Nephron progenitor cell (in vitro differentiated cells): ENCODE measurements at places on chromosomes 7 and 10.

GRCh38 chr10:126438407-126438783, 50.1 kb upstream of the ADAM12 start:
- DNase-seq, result no peak

DNA sequence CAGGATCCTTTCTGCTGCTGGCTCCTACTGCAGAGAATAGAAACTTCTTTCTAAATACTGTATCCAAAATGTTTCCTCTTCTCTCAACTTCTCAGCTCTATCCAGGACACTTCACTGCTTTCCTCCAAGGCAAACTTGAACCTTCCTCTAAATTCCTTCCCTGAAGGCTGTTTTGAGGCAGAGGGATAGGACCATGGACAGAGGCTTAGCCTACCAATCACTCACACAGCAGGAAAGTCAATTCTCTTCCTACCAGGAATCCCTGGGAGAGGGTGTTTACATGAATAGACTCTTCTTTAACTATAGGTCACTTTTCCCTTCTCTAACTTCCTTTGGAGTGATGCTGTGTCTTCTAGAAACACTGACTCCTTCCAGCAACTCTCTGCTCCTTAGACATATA, 115.6 kb upstream of the MKLN1 start:
- DNase-seq, result peak; percentile 27

GRCh38 chr10:101709359-101710058, 14.5 kb upstream of the FBXW4 start:
- no peak for DNase-seq

DNA sequence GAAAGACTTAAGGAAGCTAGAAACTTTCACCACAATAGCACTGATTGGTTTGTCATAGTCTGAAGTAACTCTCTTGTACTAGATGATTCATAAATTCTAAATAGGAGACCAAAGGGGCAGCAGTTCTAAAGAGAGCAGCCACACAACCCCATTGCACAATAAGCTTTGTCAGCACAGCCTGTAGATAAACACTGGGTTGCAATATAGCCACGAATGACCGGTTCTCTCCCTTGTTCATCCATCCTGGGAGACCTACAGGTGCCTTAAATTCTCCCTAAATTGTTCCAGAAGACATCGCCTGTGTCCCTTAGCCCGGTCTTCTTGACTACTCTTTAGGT, 167.0 kb downstream of the SNX13 start:
- DNase-seq, result no peak

- no peak for DNase-seq
Observed at GRCh38 chr7:98387131-98387530, 13.8 kb downstream of the BAIAP2L1 start.

DNA sequence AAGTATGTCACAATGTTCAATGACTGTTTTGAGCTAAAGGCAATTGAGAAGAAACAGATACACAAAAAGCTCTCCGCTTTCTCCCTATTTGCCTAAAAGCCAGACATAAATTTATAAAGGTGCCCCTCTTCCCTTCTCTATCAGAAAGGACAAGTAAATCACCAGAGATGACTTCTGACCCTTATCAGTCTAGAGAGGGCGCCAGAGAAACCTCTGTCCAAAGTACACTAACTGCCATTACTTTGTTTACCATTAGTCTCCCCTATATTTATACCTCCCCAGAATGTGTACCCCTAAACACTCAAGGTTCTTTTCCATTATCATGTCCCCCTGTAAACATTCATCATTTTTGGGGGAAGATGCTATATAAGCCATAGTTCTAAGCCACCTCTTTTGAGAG, 49.3 kb downstream of the TPK1 start:
- no peak for DNase-seq

GRCh38 chr7:11170175-11170574, 196.5 kb downstream of the PHF14 start:
- no peak for DNase-seq

DNA sequence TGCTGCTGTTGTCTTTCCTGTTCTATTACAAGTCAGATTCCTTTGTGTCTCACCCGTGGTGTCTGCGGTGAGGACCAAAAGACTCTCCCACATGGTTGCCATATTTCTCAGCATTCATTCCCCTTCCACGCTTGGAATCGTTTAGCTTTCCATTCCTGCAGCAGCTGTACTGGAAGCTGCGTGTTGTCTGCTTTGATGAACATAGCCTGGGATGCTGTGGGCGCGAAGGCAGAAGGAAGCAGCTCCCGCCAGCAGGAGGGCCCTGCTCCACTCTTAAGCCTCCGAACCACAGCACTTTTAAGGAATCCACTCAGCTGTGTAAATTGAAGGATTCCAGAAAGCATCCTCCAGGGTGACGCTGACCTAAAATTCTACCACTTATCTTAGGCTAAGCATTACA, 303.6 kb upstream of the PITRM1 start:
- DNase-seq, result no peak

GRCh38 chr7:90629297-90629918, 33.3 kb downstream of the CDK14 start:
- no peak for DNase-seq

DNA sequence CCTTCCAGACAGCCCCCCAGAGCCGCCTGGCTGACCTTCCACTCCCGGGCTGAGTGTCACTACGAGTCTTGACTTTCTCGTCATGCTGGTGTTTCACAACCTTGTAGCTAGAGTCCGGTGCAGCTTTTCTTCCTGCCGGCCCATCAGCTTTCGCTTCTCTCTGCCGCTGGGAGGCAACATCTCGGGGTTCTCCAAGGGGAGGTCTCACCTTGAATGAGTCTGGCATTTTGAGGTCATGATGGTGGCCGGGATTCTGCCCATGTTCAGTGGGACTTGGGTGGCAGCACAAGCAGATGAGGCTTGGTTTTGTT, 285.2 kb downstream of the CAMK1D start:
- DNase-seq, result no peak

DNA sequence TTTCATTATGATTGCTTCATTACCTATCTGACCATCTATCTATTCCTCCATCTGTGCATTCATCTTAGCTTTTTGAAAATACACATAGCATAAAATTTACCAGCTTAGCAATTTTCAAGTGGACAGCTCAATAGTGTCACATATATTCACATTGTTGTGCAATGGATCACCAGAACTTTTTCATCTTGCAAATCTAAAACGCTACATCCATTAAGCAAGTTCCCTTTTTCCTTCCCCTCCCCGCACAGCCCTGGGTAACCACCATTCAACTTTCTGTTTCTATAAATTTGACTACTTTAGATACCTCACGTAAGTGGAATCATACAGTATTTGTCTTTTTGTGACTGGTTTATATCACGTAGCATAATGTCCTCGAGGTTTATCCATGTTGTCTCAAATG, 78.0 kb upstream of the ADRB1 start:
- DNase-seq, result no peak

DNA sequence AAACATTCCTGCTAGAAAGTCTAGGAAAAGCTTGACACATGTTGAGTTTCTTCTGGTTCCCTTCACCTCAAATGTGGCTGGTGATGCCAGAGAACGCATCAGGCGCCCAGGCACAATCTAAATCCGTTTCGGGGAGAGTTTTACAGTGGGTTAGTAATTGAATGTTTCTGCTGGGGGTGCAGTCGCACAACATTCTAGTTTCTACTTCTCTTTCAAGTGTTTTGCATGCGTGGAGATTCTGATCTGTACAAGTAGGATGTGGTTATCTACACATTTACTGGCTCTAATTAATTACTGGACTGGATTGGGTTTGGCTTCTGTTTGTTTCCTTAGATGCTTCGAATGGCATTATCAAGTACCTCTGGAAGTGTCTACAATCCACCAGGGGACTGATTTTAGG, 173.8 kb downstream of the TMEM26 start:
- DNase-seq, result no peak

DNA sequence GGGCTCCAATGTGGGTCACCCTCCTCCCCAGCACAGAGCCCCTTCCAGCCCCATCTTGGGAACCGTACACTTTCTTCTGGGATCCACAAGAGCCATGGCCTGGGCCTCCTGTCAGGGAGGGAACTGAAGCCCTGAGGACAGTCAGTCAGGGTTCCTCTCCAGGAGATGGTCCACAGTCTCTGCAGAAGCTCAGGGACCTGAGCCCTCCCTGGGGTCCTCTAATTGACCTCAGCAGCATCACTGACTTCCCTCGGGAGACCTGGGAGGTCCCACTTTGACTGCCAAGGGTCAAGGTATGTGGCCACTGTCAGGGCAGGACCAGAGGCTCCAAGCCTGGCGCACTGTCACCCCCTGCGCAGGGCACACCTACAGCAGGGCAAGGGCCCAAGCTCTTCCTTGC, 32.3 kb downstream of the NOD1 start:
- DNase-seq, result no peak

DNA sequence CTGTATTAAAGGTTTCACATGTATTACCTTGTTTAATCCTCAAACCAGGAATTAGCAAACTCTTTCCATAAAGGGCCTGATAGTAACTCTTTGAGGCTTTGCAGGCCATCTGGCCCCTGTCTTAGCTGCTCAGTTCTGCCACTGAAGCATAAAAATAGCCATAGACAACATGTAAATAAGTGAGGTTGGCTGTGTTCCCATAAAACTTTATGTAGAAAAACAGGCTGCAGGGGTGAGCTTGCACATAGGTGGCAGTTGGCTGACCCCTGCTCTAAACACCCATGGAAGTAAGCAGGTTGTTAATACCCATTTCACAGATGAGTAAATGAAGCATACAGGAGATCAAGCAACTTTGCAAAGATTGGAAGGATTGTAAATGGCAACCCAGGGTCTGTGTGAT, 1279.2 kb upstream of the AUTS2 start:
- DNase-seq, result no peak

DNA sequence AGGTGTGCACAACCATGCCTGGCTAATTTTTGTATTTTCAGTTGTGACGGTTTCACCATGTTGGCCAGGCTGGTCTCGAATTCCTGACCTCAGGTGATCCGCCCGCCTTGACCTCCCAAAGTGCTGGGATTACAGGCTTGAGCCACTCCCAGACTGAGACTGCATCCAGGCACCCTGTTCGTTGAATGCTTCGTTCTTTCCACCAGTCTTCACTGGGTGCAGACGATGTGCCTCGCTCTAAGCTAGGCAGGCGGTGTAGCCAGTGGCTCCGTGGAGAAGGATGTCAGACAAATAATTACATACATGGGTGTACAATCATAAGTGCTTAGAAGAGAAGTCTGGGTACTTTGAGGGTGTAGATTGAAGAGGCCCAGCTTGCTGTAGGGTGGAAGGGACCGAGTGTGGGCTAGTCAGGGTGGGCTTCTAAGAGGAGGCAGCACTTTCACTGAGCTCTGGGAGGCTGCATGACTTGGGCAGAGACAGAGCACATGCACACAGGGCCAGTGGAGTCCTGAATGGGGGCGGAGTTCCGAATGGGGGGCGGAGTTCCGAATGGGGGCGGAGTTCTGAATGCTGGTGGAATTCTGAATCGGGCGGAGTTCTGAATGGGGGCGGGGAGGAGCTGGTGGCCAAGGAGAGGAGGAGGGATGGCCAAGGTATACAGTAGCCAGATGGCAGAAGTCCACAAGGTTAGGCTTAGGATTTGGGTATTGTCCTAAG, 74.3 kb downstream of the COL26A1 start:
- DNase-seq, result peak; percentile 69

DNA sequence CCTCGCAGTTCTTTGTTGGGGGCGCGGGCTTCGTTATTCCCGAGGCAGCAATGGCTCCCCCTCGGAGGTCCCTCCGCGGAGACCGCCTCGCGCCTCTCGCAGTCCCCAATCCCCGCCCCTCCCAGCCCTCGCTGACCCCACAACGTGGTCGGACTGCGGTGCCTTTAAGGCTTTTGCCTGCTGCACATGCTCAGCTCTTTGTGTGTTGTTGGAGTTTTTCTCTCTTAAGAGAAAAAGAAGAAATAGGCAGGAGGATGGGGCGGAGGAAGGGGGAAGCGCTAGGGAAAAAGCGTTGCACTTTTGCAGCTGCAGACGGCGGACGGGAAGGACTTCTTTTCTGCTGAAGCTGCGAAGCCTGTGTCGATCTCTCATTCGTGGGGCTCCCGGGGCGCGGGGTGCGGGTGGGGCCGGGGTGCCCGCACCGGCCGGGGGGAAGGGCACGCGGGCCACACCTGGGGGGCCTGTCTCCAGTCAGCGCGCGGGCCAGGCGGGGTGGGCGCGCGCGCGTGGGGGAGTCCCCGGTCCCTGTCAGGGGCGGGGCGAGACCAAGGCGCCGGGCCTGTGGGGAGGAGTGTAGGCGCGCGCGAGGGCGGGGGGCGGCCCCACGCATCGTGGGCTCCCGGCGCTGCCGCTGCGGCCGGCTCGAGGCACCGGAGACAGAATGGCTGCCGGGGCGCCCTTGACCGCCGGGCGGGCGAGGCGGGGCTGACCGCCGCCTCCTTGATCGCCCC, 445 bp upstream of the ATRNL1 start:
- DNase-seq, result peak; percentile 74

GRCh38 chr7:148436571-148436970, 154.0 kb upstream of the C7orf33 start:
- DNase-seq, result no peak

DNA sequence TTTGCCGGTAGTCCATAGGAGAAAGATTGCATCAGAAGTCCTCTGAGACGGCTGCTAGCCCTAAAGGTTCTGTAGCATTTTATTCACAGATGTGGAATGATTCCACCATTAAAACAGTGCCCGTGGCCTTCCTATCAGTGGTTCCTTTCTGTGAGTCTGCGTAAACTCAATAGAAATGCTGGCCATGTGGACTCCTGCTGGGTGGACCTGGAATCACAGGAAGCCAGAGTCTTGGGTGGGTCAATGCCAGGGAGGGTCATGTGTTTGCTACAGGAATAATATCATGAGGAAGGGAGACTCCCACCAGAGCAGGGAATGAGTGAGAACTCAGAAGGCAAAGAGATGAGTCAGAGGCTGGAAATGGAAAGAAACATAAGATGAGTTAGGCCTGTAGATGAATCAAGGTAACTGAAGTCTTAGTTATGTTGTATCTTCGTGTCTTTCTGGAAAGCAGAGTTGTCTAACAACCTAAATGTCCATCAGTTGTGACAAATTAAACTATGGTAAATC, 410.4 kb upstream of the AUTS2 start:
- DNase-seq, result no peak

DNA sequence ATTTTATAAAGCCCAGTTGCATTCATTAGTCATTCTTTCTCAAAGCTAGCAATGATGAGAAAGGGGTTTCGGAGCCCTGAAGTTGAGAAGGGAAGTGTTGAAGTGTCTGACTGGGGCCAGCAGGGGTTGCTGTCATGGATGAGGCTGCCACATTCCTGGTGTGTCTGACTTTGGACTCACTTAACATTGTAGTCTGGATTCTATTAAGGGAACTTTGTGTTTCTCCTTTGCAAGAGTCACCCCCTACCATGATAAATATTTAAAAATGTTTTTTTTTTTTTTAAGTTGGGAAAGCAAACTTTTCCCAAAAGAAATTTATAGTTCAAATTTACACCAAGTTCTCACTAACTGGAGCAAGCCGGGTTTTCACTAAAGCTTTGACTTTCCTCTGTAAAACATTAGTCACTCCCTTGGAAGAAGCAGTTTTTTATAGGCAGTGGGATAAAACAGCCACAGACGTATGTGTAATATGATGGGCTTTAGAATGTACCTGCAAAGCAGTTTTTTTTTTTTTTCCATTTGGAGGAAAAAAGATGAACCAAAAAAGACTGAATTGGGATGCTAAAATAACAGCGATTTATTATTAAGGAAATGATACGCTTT, 243.6 kb downstream of the TWIST1 start:
- DNase-seq, result peak; percentile 16

- DNase-seq, result peak; percentile 14
Observed at GRCh38 chr10:77716458-77717317, 79.1 kb upstream of the KCNMA1 start.
